Upper lobe of right lung (tissue), 1 donor: ENCODE measurements at places on chromosomes 6 and 20.

DNA sequence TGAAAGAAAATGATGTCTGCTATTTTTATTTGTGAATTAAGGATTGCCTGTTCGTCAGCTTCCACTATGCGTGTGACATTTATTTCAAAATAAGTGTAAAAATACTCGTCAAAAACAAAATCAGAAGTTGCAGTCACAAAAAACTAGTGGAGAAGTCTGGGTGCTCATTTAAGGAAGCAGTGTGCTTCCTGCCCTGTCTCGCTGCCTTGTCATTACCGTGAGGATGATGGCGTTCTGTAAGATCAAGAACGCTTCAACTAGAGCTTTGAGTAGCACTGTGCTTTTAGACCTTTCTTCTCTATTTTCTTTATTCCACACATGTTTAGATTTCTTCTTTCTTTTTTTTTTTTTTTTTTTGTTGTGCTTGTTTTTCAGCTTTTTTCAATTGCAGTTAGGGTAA lies 186.9 kb downstream of the TBC1D7 start:
- no peaks in the 10 kb centered on the region for H3K27me3 ChIP-seq
- H3K36me3 ChIP-seq = no peaks in the 10 kb centered on the region
- no peak overlapping the region for H3K27ac ChIP-seq
- H3K4me3 ChIP-seq = no peak overlapping the region
- DNase-seq = no peak

GRCh38 chr6:125953502-125953875 lies 3.1 kb upstream of the HINT3 start:
- DNase-seq = no peak
- H3K27ac ChIP-seq = no peak overlapping the region
- no peak overlapping the region for H3K4me3 ChIP-seq
- H3K4me1 ChIP-seq = peaks cover 10% of the 10 kb centered on the region

DNA sequence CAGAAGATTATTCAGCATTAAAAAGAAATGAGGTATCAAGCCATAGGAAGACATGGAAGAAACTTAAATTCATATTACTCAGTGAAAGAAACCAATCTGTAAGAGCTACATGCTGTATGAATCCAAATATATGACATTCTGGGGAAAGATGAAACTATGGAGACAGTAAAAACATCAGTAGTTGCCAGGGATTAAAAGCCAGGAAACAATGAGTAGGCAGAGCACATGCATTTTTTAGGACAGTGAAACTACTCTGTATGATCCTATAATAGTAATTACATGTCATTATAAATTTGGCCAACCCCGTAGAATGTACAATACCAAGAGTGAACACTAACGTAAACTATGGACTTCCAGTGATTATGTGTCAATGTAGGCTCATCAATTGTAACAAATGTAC lies 92.8 kb upstream of the RNF217 start:
- H3K27ac ChIP-seq = no peak overlapping the region
- no peaks in the 10 kb centered on the region for H3K27me3 ChIP-seq
- DNase-seq = no peak
- no peaks in the 10 kb centered on the region for H3K36me3 ChIP-seq
- H3K4me1 ChIP-seq = no peaks in the 10 kb centered on the region

DNA sequence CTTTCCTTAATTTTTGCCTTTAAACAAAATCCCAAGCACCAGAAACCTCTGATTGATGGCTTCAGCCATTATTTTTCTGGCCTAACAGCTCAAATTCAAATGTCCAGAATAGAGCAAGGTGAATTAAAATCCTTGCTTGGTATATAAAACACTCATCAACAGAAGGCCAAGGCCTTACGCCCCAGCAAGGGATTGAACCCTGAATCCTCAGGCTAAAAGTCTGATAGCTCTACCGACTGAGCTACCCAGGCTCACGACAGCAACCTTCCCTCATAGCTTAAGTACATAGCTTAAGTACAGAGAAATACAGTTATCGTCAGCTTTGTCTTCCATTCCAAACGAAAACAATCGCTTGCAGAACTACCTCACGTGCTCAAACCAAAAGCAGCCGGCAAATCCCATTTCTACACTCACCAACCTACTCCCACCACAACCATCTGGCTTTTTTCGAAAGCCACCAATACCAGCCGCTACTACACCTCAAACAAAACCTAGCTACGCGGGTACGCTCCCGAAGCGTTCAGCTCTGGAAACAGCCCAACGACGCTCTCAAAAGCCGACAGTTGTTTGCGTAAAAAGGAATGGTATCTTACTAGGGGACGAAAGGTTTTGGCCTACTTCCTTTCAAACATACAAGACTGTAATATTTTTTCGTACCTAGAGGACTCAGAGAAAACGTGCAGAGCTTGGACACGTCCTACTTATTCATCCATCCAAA lies 167.5 kb downstream of the GPX5 start:
- no peaks in the 10 kb centered on the region for H3K36me3 ChIP-seq
- H3K27me3 ChIP-seq = peaks cover 60% of the 10 kb centered on the region
- no peak for DNase-seq
- no peak overlapping the region for H3K4me3 ChIP-seq
- H3K4me1 ChIP-seq = no peaks in the 10 kb centered on the region

GRCh38 chr6:5294392-5295211 lies 33.3 kb downstream of the FARS2 start:
- H3K27me3 ChIP-seq = no peaks in the 10 kb centered on the region
- no peaks in the 10 kb centered on the region for H3K36me3 ChIP-seq
- peaks cover 6% of the 10 kb centered on the region for H3K4me1 ChIP-seq
- no peak overlapping the region for H3K27ac ChIP-seq
- H3K4me3 ChIP-seq = no peak overlapping the region
- no peak for DNase-seq

- H3K27me3 ChIP-seq = peaks cover 12% of the 10 kb centered on the region
- no peak within 1 kb of the TSS for H3K27ac ChIP-seq
- H3K36me3 ChIP-seq = no peaks in the 10 kb centered on the region
- no peak for DNase-seq
- H3K4me3 ChIP-seq = no peak within 1 kb of the TSS
Measured at GRCh38 chr20:44247131-44247571, at the start of gene GDAP1L1. GDAP1L1 (plus strand) TSS chr20:44247308; CDS start chr20:44247335, 27 bp downstream.

GRCh38 chr6:71334768-71335167 lies 46.2 kb downstream of the OGFRL1 start:
- H3K4me3 ChIP-seq = no peak overlapping the region
- peaks cover 22% of the 10 kb centered on the region for H3K4me1 ChIP-seq
- no peak overlapping the region for H3K27ac ChIP-seq
- DNase-seq = no peak
- no peaks in the 10 kb centered on the region for H3K36me3 ChIP-seq
- no peaks in the 10 kb centered on the region for H3K27me3 ChIP-seq

DNA sequence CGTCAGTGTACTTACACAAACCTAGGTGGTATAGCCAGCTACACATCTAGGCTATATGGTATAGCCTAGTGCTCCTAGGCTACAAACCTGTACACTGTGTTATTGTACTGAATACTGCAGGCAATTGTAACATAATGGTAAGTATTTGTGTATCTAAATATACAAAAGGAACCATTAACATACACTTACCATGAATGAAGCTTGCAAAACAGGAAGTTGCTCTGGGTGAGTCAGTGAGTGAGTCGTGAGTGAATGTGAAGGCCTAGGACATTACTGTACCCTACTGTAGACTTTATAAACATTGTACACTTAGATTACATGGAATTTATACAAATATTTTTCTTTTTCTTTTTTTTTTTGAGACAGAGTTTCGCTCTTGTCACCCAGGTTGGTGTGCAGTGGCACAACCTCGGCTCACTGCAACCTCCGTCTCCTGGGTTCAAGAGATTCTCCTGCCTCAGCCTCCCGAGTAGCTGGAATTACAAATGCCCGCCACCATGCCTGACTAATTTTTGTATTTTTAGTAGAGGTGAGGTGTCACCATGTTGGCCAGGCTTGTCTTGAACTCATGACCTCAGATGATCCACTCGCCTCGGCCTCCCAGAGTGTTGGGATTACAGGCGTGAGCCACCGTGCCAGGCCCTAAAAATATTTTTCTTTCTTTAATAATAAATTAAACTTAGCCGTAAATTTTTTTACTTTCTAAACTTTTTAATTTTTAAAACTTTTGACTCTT lies 15.4 kb upstream of the KIAA1755 start:
- no peak overlapping the region for H3K27ac ChIP-seq
- H3K4me3 ChIP-seq = no peak overlapping the region
- H3K4me1 ChIP-seq = no peaks in the 10 kb centered on the region
- no peak for DNase-seq
- H3K36me3 ChIP-seq = no peaks in the 10 kb centered on the region
